ENCODE measurements at places on chromosomes 11 and 22.

DNA sequence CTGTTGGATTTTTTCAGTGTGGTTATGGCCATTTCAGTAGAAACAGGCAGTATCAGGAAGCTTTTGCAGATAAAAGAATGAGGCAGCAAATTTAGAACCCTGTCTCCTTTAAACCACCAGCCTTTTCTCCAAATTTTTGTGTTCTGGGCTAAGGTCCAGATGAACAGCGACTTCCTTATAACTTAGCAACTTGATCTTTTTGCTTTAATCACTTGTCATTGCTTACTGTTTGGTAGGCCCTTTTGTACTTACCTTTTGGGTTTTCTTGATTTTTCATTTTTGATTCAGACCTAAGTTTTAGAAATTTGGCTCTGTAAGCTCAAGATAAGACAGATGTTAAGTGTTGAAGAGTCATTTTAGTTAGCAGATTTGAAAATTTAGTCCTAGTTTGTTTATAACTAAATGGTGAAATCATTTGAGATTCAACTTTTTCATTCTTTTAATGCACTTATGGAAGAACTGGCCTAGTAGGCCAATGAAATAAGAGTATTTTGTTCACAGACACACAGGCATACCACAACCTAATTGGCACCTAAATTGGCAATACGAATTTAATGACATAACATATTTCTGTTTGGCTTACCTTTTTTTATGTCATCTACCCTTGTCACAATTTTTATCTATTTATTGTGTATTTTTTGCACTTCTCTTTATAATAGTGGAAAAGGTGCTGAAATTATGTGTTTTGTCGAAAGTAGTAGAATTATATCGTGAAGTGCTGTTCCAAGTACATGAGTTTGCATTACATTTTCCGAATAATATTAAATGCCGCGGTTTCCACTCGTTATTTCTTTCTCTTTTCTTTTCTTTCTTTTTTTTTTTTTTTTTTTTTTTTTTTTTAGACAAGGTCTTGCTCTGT, 2.1 kb downstream of the RTN3 start:
- no peak for DNase-seq

DNA sequence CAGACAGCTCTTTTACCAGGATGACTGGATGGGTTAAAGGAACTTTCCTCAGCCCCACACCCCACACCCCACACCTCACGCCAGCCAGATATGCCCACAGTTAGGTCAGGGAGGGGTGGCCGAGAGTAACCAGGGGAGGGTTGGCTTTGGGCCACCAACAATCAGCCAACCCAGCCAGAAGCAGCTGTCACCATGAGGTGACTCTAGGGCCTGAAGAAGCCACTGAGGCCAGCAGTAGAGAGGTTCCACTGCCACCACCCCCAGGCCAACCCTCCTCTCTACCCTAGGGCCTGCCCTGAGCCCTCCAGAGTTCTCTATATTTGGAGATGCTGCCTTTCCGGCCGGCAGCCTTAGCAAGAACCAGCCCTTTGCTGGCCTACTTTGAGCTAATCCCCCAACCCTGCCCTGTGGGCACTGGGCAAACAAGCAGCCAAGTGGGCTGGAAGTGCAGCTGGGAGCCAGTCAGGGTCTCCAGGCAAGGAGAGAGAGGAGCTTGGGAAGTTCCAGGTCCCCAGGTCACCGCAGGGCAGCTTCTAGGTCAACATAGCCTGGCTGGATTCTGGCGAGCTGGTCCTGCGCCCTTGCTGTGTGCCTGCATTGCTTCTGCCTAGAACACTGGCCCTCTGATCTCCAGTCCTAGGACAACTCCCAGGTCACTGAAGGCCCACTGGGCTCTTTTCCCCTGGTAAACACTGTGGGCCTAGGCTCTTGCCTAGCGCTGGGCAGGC, 12.0 kb upstream of the SYT8 start:
- DNase-seq, result no peak

DNA sequence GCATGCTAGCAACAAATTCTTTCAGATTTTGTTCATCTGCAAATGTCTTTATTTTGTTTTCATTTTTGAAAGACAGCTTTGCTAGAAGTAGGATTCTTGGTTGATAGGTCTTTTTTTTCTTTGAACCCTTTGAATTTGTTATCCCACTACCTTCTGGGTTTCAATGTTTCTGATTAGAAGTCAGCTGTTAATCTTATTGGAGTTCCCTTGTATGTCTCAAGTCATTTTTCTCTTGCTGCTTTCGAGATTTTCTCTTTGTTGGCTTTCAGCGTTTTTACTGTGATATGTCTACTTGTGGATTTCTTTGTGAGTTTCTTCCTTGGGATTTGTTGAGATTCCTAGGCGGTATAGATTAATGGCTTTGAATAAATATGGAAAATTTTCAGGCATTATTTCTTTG, 27.2 kb upstream of the MS4A8 start:
- DNase-seq, result no peak

DNA sequence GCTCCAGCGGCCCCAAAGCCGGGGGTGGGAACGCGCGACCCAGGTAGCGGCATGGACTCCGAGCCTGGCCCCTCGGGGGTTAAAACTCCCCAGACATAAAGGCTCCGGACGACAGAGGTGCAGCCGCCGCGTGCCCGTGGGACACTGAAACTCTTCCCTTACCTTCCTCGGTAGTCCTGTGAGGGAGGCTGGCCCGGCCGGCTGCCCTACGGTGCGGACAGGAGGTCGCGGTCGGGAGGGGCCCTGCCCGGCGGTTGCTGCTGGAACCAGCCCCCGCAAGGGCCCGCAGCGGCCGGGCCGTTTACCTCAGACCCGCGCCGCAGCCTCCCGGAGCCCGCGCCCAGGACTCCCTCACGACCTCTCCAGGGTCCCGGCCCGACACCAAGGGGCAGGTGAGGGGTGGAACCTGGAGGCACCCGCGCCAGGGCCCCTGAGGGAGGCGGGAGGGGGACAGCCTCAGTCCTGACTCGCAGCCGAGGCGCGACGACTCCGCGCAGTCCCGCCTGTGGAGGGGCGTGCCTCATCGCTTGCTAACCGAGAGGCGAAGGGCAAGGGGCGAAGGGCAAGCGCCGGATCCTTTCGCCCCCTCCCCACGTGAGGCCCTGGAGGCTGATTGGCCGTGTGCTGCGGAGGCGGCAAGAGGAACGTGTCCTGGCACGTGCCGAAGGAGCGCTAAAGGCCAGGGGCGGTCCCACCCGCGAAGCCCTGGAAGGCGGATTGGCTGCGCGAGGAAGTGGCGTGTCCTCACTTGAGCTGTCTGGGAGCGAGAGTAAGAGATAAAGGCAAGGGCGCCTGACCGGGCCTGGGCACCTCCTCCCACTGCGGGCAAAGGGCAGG, at the start of gene UPB1:
UPB1 (plus strand) TSS at position 805 of the 837 bp plus-strand sequence. CDS start 72 bp downstream, outside the sequence.
- no peak for DNase-seq

GRCh38 chr11:8096575-8096974, 15.6 kb downstream of the TUB start:
- DNase-seq, result no peak

DNA sequence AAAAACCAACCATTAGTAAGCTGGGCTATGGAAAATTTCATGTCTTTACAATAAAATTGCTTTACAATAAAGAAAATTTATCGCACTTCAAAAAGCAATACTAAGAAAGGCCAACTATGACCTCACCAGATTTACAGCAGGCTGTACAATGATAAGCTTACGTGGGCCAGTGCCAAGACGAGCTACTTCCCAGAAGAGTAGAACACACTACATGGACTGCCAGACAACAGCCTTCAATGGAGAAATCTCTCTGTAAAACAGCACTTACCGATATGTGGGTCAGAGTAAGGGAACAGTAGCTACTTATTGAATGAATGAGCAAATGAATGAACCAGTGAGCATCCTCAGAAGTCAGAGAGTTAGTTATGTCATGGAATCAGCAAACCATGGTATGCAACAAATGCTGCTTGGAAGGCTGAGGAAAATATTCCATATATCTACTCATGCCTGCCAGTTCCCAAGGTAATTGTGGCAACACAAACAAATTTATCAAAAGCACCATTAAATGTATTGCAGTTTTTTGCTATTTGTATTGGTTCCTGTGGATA, 74.4 kb downstream of the SLC36A4 start:
- peak; percentile 33 for DNase-seq

- no peak for DNase-seq
Measured at GRCh38 chr11:101880222-101880621, 34.6 kb upstream of the CEP126 start.

DNA sequence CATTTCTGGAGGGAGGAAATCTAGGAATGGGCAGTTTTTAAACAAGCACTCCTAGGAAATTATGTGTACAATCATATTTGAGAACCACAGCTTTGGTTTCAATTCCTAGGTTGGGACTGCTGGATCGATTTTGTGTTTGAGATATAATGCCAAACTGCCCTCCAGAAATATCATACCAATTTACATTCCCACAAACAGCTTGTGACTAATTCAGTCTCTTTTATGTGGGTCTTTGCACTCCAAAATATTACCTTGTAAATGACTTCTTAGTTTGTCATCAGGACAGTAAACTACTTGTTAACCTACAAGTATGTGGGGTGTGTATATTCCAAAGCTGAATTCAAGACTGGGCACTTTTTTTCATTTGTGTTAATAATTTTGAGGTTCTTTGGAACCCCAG, 9.8 kb upstream of the BARX2 start:
- DNase-seq, result no peak

DNA sequence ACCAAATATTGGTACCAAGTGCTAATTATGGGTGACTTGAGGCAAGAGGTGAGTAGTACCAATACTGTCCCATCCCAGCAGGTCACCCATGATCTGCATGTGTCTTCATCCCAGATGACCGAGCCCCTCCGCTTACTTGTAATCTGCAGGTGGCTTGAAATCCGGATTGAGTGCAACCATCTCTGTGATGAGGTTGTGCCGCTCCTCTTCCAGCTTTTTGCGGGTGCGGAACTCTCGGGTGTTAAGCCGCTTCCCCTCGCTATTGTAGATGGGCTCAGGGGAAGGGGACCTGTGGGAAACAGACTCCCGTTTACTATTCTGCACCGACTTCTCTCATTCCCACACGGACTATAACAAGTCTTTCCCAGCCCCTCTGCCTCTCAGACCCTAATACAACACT, 8.2 kb downstream of the SF1 start:
- no peak for DNase-seq

DNA sequence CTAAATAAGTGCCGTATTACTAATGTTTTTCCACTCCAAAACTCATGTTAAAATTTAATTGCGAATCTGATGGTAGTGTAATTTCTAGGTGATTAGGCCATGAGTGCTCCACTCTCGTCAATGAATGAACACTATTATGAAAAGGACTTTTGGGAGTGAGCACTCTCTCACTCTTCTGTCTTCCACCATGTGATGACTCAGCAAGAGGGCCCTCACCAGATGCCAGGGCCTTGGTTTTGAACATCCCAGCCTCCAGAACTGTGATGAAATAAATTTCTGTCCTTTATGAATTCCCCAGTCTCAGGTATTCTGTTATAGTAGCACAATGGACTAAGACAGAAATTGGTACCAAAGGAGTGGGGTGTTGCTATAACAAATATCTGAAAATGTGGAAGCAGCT, 8.1 kb downstream of the JRKL start:
- peak; percentile 1 for DNase-seq

GRCh38 chr11:1000357-1001278, 35.9 kb downstream of the MUC6 start:
- no peak for DNase-seq

DNA sequence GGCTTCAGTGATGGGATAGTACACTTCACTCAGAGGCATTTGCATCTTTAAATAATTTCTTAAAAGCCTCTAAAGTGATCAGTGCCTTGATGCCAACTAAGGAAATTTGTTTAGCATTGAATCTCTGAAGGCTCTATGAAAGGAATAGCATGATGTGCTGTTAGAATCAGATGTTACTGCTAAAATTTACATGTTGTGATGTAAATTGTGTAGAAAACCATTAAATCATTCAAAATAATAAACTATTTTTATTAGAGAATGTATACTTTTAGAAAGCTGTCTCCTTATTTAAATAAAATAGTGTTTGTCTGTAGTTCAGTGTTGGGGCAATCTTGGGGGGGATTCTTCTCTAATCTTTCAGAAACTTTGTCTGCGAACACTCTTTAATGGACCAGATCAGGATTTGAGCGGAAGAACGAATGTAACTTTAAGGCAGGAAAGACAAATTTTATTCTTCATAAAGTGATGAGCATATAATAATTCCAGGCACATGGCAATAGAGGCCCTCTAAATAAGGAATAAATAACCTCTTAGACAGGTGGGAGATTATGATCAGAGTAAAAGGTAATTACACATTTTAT, 4.6 kb downstream of the MALAT1 start:
- no peak for DNase-seq

DNA sequence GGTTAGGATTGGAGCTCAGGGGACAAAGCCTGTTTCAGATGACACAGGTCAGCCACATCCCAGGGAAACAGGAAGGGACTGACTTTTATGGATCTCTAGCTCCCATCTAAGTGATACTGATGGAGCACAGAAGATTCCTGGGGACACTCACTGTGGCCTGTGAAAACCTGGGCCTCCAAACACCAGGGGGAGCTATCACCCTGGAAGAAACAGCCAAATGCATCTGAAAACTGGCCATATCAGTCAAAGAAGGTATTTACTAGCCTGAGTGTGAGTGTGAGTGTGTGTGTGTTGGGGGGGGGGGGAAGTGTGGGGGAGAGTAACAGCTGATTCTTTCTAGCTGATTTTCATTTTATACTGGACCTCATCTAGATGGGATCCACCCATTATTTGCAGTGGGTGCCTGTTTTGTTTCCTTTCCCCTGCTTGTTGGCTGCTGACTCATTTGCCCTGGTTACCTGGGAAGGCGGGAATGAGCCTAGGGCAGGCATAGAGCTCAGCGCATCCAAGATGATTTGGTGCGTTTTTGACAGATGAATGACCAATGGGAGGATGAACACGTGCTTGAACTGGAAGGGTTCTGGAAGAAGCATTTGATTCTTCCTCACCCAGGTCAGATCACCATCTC, 284.0 kb downstream of the KIRREL3 start:
- peak; percentile 13 for DNase-seq

GRCh38 chr11:57426439-57426928, 437 bp downstream of the SLC43A3 start:
- peak; percentile 9 for DNase-seq

- DNase-seq, result no peak
Measured at GRCh38 chr11:99320769-99321290, 300.1 kb downstream of the CNTN5 start.

DNA sequence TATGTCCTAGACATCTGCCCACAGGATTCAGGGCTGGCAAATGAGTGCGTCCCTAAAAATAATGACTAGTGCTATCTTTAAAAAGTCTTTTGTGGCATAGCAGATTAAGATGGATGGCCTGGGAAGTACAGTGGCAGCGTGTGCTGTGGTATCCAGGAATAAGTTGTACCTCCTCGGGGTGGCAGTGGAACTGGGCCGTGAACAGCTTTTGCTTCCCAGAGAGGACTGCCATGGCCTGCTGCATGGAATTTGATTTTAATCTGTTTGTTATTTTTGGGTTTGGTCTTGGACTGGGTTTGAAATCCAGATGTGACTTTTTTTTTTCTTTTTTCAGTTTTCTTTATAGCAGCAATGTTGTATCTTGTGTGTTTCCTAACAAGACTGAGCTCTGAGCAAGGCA, 71.3 kb upstream of the PARVG start:
- no peak for DNase-seq

GRCh38 chr22:23325183-23325582, 144.9 kb downstream of the BCR start:
- DNase-seq, result no peak
